Stimulated activated CD8-positive, alpha-beta memory T cell treated with anti-CD3 and anti-CD28 coated beads, Interleukin-15, amount 100 ng/mL, for 1 hour (primary cell): ENCODE measurements at places on chromosomes 5 and 9.

- DNase-seq = no peak
Observed at GRCh38 chr5:97550818-97551217, 367.8 kb upstream of the RIOK2 start.

GRCh38 chr5:89083791-89084190, 200.8 kb upstream of the MEF2C start:
- DNase-seq = no peak

DNA sequence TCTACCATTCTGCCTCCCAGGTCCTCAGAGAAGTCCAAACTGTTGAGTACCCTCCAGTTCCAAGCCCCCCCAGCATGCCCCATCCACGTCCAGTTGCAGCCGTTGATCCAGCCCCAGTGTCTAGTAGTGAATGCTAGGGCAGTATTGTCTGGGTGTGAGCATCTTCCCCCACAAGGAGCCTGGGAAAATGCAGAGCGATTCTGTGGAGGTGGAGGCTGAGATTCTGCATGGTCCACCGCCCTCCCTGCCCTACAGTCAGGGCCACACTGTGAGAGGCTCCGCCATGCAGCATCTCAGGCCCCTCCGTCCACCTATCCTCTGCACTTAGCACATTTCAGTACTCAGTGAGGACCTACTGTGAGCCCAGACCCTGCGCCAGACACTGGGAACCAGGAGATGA, 135.9 kb downstream of the GABBR2 start:
- no peak for DNase-seq

- DNase-seq = no peak
Observed at GRCh38 chr5:169548315-169548714, 35.3 kb upstream of the SPDL1 start.

GRCh38 chr5:32753051-32753450, 41.9 kb downstream of the NPR3 start:
- no peak for DNase-seq

DNA sequence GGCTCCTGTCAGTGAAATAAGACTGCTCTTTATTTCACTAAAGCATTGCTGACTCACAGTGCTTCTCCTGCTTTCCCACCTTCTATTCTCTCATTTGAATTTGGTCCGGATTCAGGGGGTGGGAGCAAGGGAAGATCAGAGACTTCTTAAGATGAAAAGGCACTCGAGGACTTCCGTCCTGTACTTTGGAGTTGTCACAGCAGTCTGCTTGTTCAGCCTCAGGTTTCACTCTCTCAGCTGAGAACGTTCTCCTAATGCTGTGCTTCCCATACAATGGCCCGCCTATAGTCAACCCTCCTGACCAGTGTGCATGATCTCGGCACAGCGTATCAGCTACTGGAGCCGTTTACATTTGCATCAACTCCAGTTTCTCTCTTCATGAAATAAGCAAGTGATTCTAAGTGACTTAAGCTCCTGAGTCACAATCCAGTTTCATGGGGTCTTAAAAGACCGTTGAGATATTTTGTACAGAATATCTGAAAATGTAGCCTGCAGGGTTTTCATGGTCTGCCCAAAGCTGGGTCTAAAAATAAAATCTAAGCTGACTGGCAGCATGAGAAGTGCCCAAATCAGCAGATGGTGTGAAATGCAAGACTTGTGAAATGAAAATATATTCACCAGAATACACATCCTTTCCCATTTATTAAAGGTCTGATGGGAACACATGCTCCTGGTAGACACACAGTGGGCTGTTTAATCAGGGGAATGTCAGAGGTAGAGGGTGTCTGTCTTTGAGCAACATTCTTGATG, 145.0 kb downstream of the ADCY2 start:
- DNase-seq = no peak

DNA sequence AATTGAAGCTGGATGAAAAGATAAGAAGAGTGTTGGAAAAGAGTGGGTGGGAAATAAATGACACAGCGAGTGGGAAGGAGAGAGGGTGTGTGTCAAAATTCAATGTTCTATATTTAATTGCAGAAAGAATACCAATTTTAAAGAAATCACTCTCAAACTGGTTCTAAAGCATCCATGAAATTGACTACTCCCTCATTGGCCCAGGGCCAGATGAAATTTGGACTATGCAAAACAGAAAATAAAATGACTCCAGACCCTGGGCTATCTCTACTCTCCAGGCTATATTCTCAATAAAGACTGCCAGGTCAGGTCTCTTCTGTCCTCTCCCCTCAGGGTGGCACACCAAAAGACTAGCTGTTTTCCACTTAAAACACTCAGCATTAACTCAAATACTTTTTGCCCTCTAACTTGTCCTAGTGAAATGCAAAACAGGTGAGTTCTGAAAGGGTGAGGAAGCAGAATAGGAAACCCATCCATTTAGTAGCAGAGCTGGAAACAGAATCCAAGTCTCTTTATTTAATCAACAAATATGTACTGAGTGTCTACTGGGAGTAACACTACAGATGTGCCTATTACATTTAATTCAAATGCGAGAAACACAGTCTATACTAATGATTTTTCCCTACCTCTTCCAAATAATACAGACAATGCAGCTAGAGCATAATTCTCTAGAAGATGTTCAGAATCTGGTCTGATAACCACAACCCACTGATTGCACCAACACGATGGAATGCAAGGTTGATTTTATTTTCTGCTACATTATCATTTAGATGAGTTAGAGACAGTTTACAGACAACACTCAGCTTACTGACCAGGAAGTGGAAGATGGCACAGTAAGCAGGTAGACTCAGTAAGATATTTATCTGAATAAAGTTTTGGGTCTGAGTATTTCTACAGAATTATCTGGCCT, 42.1 kb downstream of the EFCAB9 start:
- DNase-seq = no peak

- DNase-seq = no peak
Observed at GRCh38 chr5:139051392-139051791, 146.8 kb downstream of the SIL1 start.

DNA sequence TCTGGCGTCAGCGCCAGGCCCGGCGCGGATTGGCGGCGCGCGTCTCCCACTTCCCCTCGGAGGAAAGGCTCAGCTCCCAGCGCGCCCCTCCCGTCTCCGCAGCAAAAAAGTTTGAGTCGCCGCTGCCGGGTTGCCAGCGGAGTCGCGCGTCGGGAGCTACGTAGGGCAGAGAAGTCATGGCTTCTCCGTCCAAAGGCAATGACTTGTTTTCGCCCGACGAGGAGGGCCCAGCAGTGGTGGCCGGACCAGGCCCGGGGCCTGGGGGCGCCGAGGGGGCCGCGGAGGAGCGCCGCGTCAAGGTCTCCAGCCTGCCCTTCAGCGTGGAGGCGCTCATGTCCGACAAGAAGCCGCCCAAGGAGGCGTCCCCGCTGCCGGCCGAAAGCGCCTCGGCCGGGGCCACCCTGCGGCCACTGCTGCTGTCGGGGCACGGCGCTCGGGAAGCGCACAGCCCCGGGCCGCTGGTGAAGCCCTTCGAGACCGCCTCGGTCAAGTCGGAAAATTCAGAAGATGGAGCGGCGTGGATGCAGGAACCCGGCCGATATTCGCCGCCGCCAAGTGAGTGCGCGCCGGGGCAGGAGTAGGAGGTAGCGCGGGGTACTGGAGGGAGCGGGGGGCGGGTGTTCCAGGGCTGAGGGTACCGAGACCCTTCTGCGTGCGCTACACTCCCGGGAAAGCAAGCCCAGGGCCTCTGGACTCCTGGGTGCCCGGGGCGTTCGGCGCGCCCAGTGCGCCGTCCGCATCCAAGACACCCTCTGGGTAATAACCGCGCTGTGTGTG, at the start of gene MSX2:
TSS of gene MSX2 (plus strand) at position 99 of the 777 bp plus-strand sequence. CDS start at position 177, 78 bp downstream.
- no peak for DNase-seq

DNA sequence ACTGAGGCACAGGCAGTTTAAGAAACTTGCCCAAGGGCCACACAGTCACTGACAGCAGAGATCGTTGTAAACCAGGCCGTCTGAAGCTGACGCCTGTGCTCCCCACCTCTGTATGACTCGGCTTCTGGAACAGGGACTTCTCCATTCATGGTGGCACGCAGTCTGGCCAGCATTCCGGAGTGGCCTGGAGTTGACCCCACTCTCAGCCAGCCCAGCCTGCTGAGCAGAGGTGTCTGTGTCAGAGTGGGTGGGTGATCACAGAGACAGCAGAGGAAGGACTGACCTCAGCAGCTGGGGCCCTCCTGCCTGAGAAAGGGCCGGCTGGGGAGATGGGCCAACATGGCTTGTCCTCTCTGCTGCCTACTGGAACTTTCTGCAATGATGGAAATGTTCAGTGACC, 12.6 kb downstream of the LRSAM1 start:
- DNase-seq = no peak

- no peak for DNase-seq
Observed at GRCh38 chr5:142080248-142080647, 28.3 kb upstream of the NDFIP1 start.

DNA sequence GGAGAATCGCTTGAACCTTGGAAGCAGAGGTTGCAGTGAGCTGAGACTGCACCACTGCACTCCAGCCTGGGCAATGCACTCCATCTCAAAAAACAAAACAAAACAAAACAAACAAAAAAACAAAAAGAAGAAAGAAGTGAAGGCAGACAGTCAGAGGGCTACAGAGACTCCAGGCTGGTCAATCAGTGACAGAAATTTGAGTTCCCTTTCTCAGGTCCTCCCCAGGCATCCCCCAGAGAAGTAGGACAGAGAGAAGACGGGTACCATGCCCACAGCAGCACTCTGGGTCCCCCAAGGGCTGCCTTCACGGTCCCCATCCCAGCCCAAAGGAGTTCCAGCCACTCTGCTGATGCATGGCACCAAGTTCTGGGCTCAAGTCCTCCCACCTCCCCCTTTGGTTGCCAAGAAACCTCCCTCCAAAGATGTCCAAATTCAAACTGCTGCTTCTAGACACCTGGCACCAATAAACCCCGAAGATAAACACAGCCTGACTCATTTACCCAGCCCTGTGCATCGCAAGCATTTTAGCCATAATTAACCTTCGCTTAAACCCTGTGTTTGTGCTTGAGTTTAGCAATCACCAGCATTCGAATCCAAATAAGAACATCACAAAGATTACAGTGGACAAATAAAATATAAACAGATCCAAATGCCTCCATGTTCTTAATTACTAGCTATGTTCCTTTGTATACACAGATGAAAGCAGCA, 24.0 kb downstream of the SEMA4D start:
- no peak for DNase-seq

DNA sequence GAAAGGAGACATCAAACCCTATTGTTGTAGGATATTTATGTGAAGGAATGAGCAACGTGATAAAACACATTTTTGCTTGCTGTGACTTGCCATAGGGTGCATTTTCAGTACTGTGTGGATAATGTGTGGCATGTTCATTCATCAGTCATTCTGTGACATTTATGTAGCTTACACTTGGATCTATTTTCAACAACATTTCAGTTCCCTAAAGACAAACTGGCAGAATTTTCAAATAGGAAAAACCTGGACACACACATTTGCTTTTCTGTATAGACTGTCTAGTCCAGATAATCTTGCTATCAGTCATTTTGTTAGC, 127.7 kb downstream of the TMC1 start:
- no peak for DNase-seq

GRCh38 chr9:137019891-137020683, 8.0 kb downstream of the ABCA2 start:
- no peak for DNase-seq

- no peak for DNase-seq
Observed at GRCh38 chr5:160496334-160496733, 74.7 kb downstream of the PTTG1 start.

GRCh38 chr5:76372323-76373054, 30.6 kb upstream of the IQGAP2 start:
- DNase-seq = no peak

GRCh38 chr9:89985068-89985467, 380.3 kb downstream of the GADD45G start:
- no peak for DNase-seq

DNA sequence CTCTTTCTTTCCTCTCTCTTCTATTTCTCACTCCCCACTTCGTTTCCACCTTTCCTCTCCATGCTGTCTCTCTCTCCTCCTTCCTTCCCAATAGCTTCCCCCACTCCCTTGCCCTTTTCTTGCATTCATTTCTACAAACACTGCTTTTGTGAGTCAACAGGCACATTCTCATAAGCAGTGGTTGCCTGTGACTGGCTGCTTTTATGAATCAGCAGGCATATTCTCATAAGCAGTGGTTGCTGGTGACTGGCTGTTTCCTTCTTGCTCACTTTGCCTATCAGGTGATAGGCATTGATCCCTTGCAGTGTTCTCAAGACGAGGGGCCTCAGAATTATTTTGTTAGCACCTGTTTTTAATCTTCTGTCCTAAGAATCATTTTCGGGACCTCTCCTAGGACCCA, 116.1 kb upstream of the ACTBL2 start:
- no peak for DNase-seq

GRCh38 chr5:171911152-171911551, 95.3 kb downstream of the FBXW11 start:
- DNase-seq = no peak

DNA sequence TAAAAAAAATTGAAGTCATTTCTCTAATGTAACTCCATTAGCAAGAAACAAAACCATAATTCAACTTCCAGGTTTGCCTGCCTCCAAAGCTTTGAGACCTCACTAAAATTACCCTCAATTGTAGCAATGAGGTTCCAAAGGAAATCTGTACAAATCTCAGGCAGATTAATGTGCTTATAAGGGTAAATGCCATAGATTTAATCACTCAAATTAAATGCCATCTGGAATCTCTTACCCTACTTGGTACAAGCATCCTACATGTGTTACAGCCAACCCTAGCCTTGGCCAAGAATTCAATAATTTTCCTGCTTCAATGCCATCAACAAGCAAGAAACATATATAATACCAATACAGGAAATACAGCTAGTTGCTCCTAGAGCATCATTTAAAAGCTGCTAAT, 452.8 kb downstream of the RAB3C start:
- DNase-seq = no peak

DNA sequence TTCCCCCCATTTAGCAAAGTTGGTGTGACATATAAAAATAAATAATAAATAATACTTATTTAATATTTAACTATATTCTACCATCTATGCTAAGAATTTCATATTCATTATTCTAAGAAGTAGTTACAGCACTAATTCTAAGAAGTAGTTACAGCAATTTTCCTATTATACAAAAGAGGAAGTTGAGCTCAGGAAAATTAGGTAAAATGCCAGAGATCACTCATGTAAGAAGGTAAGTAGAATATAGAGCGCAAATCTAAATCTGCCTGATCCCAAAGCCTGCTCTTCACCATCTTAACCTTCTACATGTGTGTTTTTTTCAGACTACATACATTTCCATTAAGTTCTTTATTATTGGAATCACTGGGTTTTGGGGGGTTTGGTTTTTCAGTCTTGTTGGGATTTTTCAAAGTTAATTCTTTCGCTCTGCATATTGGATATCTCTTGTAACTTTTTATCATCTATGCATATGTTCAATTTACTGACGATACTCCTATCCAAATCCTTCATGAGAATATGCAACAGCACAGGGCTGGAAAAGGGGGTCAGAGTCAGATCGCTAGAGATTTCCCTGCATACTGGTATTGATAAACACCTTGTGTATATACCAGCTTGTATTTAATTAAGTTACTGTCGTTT, 852.1 kb downstream of the MAT2B start:
- no peak for DNase-seq

GRCh38 chr5:45037927-45038326, 229.2 kb downstream of the MRPS30 start:
- DNase-seq = no peak
